Daoy (cell line): ENCODE measurements at places on chromosomes 6 and 20. TPM values are rescaled to one million over a fixed set of nuclear protein-coding genes. Genes with fewer than 3 reads are reported as not detected.
A peak's percentile ranks its signal among the peaks of the same experiment; 100 is the strongest.

The CDSN gene
- total RNA-seq = not detected in 2 replicates

GRCh38 chr20:51705400-51705799, 62.8 kb downstream of the ATP9A start:
- DNase-seq = no peak

GRCh38 chr6:65199683-65200082, 507.3 kb downstream of the EYS start:
- DNase-seq = no peak

- DNase-seq = peak; percentile 92
These were observed at the start of gene CFB for GRCh38 chr6:31945507-31946369. TSS of gene CFB (plus strand) at chr6:31946095. CDS start at chr6:31946222, 127 bp downstream.

DNA sequence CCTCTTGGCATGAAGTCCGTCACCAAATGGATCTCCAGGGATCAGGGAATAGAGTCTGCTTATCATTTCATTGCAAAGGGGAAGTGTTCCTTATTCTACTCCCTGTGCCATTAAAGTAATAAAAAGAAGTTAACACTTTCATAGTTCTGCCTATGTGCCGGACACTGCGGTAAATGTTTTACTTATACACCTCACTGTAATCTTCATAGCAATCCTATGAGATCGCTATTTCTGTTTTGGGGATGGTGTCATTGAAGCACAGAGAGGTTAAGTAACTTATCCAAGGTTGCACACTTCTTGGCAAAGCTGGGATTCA, 177.7 kb downstream of the TSHZ2 start:
- no peak for DNase-seq

DNA sequence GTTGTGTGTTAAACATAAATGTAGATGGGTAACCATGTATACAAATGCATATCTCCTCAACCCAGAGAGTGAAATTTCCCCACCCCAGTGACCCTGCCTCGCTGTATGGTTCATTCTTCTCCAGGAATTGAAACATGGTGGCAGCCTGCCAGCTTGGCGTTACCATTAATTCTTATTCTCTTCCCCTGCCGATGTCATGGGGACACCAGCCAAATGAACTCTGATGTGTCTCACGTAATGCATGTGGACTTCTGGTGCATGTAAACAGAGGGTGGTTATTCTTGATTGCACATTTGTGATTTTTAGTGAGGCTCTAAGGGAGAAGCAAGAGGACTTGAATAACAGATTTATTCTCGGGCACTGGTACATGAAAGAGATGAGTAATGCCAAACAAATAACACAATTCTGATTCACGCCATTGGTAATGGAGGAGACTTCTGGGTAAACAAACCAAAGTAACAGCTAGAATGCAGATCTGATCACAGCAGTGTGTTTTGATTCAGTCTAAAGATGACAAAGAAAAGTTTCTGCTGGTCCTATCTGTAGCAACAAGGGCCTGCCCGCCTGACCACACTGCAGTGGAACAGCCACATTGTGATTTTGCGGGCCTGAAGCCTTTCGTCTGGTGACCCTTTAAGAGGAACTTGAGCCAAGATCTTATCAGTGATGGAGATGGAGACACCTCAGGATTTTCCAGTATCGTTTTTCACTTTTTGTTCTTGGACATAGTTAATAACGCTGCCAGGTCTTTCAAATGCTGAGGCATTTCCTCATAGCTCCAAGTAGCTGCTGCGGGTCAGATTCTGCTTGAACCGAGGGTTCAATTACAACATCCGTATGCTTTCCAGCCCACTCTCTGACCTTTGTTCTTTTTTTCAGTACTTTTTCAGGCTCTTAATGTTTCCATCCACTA, 171.8 kb upstream of the AKAP12 start:
- peak; percentile 96 for DNase-seq

DNA sequence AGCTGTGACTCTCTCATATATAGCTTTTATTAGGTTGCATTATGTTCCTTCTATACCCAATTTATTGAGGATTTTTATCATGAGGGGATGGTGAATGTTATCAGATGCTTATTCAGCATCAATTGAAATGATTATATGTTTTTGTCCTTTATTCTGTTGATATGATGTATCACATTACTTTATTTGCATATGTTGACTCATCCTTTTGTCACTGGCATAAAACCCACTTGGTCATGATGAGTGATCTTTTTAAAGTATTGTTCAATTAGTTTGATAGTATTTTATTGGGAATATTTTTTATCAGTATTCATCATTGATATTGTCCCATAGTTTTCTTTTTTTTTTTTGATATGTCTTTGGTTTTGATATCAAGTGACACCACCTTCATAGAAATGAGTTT, 529.9 kb downstream of the MMUT start:
- DNase-seq = no peak

The CNR1 gene
- 0.45 and 1.0 TPM in 2 replicates for total RNA-seq

DNA sequence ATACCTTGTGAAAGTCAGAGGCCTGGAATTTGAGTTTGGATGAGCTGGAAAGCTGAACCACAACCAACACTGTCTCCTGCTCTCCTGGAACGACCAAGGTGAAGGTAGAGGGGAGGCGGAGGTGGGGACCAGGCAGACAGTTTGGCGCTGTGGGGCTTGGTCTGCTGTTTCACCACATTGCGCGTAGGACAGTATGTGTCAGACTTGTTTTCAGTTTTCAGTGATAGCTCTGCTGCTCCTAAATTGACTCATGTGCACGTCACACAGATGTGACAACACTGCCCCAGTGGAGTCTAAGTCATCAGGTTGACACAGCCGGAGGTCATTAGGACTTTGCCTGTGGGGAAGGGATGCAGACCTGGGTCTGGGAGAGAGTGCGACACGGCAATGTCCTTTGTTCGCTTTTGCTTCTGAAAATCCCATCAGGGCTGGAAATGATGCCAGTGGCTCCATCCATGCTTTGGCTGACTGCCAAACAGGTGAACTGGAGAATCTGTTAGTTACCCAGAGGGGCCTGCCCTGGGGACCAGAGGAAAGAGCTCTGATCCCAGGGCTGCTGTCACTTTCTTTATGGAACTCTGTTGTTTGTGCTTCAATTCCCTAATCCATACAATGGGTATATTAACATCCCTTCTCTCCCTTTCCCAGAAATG, 255.5 kb downstream of the CDC5L start:
- DNase-seq = peak; percentile 65
